ENCODE measurements at places on chromosomes 11 and 22.

- DNase-seq = no peak
Observed at GRCh38 chr22:42160251-42160650, 29.6 kb upstream of the CYP2D6 start.

DNA sequence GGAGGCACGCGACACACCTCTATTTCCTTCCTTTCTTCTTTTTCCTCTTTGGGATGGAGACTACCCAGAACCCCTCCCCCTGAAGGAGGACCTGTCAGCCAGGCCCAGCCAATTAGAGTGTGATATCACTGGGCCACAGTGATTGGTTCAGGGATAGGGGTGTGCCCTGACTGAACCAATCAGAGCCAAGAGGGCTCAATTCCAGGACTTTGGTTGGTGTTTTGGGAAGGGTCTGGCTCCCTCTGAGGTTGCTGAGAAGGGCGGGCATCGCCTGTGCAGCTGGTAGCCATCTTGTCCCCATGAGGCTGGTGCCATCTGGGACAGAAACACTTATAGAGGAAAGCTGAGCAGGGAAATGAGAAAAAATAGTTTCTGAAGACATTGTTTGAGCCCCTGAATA lies 71.4 kb downstream of the CHST1 start:
- DNase-seq = no peak

- no peak for DNase-seq
Observed at GRCh38 chr11:61964058-61964665, 3.3 kb downstream of the FTH1 start.

- no peak for DNase-seq
Observed at GRCh38 chr11:100892886-100893285, 205.8 kb downstream of the ARHGAP42 start.

DNA sequence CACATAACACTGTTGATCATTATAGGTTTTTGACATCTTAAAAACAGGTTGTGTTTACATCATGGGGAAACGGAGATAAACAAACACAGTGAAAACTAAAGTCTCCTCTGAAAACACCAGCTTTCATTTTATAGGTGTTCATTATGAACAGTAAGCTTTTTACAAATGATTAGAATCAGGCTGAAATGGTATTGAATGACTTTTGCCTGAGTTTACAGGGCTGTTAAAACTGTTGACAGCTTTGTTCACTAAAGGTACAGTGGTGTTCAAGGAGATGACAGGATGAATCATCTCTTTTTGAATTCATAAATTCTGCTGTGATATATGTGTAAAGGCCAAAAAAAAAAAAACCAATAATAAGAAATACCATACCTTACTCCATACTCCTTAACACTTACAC lies 184.6 kb upstream of the CNTN5 start:
- no peak for DNase-seq

GRCh38 chr11:68857037-68857586 lies 15.4 kb upstream of the CPT1A start:
- no peak for DNase-seq

DNA sequence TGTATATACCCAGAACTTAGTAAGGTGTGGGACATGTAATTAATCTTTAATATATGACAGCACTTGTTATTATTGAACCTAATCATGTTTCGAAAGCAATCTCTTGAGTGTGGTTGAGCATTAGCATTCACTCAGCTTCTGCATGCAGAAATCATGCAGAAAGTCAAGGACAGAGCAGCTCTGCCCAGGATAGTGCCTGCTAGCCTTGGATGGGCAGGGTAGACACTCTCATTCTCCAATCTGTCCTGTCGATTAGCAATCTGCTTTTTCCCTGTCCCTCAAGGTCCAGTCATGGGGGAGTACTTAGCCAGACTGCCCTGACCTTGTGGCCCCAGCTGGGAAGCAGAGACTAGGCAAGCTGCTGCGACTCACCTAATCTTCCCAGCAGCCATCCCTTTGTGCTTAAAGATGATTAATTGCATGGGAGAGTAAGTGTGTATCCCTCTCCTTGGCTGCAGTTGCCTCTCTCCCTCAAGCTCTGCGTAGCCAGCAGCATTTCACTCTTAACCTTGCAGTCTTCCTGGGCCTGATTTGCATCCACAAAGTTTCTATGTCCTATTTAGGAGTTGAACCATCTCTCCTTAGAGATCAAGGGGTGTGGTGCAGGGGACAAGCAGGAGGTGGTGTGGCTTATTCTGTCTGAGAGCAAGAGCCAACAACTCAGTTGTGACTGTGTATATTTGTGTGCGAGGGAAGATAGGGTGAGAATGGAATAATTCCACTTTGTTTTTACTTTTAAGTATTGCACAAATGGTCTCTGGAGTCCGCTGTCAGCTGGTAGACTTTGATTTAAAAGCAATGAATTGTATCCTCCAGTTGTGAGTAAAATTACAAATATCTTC lies 101.4 kb downstream of the FDX1 start:
- DNase-seq = no peak

DNA sequence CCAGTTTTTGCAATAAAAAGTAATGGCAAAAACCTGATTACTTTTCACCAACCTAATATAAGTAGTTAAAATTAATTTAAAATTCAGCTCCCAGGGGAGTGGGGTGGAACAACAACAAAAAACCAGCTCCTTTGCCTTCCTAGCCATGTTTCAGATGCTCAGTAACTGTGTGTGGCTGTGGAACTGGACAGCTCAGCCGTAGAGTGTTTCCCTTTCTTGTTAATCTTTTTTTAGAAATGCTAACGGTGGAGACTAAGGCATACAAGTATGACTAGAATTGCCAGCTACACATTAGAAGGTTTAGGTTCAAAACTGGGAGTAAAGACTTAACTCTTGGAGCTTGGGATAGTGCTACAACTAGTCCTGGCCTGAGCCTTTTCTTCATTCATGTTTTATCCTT lies 45.0 kb downstream of the PPP6R3 start:
- DNase-seq = no peak

- DNase-seq = no peak
Observed at GRCh38 chr11:120566176-120566575, 54.6 kb downstream of the GRIK4 start.

- no peak for DNase-seq
Observed at GRCh38 chr22:47049078-47049624, 286.7 kb downstream of the TBC1D22A start.

DNA sequence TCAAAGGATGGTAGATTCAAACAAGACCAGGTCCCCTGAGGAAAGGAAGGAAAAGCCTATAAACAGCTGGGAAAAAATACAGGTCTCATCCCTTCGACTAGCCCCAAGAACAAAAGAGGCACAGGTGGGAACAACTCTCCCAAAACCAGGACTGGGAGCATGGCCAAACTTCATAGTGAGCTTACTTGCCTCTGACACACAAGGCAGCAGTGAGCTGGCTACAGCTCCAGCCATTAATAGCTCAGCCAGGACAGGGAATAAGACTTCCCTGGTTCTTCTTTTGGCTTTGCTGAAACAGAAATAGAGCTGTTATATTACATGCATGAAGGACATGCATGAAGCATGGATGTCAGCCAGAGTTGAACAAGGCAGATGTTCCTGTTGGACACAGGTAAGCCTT lies at the start of gene OR10A2:
TSS of gene OR10A2 (plus strand) at position 97 of the 400 bp plus-strand sequence. CDS start 6,698 bp downstream, outside the sequence.
- DNase-seq = no peak

DNA sequence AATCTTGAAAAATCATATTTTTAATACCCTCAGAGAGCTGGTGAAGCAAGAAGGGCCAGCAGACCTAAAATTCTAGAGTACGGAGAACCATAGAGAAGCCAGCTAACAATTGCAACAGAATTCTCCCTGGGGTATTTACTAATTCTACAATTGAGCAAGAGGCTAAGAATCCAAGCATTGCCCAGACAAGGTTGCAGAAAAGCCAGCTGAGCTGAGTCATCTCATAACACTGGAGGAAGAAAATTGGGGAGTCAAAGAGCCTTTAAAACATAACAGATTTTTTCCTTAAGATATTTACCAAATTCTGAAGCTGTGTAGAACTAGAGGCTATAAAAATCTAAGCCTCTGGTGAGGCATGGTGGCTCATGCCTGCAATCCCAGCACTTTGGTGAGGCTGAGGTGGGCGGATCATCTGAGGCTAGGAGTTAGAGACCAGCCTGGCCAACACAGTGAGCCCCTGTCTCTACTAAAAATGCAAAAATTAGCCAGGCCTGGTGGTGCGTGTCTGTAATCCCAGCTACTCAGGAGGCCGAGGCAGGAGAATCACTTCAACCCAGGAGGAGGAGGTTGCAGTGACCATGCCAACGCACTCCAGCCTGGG lies 13.6 kb upstream of the TMEM216 start:
- DNase-seq = no peak

GRCh38 chr22:27250886-27251285 lies 550.7 kb downstream of the MN1 start:
- DNase-seq = no peak

GRCh38 chr22:23849009-23850006 lies 8.4 kb upstream of the SLC2A11 start:
- peak; percentile 83 for DNase-seq

- no peak for DNase-seq
Observed at GRCh38 chr22:41021061-41021612, 70.0 kb downstream of the RBX1 start.

DNA sequence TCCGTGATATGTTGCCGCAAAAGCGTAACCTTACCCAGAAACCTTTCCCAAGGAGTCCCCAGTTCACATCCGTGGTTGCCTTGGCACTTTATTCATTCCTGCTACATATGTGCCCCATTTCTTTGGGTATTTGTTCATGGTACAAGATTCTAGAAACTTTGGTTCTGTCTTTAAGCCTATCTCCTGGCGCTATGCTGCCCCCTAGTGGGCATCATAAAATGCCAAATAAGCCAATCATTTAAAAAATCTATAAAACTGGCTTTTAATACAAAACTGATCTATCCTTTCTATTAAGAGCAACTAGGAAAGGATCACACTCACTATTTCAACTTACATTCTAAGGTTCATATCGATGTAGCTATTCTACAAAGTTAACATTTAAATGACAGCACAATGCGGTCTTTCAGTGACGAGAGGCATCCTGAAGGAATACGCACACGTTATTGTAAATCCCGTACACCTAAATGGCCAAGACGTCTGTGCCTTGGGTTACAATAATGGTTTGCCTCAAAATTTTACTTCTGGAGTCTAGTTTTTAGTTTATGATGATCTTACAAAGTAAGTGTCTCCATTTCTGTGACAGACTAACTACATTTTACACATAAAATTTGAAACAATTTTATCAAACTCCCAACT lies 16.2 kb downstream of the PIWIL3 start:
- DNase-seq = peak; percentile 21

DNA sequence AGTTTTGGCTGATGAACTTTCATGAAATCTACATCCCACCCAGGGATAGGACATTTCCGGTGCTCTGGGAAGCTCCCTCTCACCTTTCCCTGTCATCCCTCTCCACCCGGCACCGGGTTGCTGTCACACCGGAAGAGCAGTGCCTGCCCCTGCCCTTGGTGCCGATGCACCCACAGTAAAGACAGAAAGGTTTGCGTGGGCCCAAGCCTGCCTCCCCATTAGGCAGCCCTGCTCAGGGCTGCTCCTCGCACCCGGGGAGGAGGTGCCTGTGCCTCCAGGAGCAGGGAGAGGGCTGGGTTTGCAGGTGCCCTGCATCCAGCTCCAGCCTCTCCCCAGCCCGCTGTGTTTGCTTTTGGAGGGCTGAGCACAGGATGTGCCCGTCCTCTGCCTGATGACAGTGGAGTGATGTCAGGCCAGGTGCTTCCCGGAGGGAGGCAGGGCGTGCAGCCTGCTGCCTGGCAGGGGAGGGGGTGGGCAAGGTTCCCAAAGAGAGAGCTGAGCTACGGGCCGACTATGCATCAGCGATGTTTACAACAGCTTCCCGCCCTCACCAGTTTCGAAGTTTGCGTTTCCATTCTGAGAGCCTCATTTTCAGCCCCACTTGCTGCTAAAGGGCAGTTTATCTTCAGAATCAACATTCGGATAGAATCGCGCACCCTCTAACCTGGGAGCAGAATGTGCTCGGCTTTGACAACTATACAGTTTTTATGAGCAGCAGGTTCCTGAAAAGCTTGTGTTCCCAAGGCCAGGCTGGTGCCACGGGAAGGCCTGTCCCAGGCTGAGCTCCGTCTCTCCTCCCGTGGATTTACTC lies 83.2 kb upstream of the CLDN5 start:
- no peak for DNase-seq

DNA sequence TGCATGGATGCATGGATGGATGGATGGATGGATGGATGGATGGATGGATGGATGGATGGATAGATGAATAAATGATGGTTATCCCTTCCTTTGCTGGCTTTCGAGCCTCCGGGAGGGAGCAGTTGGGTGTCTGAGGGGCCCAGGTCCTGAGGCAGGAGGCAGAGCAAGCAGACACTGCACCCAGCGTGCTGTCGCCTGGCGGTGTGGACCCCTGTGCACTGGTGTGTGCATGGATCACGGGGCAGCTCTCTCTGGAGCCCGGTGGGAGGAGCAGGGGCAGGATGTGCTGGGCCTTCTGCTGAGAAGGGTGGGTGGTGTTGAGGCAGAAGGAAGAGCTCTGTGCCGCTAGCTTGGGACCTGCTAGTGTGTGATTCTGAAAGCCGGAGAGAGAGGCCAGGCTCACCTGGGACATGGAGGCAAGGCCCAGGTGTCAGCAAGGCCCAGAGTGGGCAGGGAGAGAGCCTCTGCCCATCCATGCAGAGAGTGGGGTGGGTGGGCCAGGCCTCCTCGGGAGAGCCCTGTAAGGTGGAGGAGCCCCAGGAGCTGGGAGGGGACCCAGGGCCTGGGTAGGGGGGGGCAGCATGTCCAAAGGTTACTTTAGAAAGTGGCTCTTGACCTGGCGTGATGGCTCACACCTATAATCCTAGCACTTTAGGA lies 254.4 kb downstream of the BRD1 start:
- DNase-seq = no peak

- no peak for DNase-seq
Observed at GRCh38 chr22:19397734-19398104, 33.8 kb downstream of the HIRA start.

DNA sequence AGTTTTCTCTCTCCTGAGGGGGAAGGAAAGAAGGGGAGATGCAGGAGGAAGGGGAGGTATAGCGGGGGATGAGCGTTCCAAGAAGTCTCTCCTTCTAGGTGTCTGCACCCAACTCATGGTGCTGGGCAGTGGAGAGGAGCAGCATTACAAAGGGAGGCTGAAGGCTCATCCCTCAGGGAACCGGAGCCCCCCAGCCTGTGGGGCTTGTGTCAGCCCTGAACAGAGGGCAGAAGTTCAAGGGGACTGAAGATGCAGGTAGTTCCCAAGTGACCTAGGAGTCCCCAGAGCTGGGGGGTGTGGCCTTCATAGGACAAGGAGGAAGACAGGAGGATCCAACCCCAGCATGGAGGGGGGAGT lies 1.8 kb downstream of the C11orf68 start:
- no peak for DNase-seq

DNA sequence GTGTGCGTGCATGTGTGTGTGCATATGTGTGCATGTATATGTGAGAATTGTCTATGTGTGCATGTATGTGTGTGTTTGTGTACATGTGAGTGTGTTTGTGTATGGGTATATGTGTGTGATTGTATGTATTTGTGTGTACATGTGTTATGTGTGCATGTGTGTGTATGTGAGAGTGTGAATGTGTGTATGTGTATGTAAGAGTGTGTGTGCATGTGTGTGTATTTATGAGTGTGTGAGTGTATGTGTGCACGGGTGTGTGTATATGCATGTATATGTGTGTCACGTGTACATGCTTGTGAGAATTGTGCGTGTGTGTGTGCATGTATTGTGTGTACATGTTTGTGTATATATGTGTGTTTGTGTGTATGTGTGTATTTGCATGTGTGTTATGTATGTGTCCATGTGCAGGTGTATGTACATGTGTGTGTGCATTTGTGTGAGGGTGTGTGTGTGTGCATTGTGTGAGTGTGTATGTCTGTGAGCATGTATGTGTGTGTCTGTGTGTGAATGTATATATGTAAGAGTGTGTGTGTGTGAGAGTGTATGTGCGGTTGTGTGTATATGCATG lies 16.0 kb downstream of the MB start:
- DNase-seq = no peak

- no peak for DNase-seq
Observed at GRCh38 chr11:13438291-13438690, 24.7 kb downstream of the BTBD10 start.

- DNase-seq = no peak
Observed at GRCh38 chr11:2681408-2682145, 18.2 kb downstream of the KCNQ1OT1 start.
